ENCODE measurements at places on chromosomes 3 and 15.

DNA sequence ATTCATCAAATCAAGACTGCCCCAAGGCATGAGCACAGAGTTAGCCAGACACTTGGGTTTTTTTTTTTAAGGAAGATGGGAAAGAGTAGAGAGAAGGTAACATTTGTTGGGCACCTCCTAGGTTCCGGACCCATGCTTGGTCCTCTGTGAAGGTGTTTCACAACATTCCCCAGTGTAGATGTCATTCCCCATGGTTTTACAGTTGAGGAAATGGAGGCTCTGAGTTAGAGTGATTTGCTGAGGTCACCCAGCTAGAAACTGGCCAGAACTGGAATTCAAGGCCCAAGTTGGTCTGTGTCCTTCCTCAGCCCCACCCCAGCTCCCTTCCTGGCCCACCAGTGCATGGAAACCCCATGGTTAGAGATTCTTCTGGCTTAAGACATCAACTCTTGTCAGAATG is 19.9 kb downstream of the WNT7A start:
- DNase-seq: no peak

GRCh38 chr3:8494327-8494726 is 7.3 kb upstream of the LMCD1 start:
- DNase-seq: no peak

GRCh38 chr15:60419753-60420152 is 22.0 kb upstream of the ANXA2 start:
- DNase-seq: no peak

DNA sequence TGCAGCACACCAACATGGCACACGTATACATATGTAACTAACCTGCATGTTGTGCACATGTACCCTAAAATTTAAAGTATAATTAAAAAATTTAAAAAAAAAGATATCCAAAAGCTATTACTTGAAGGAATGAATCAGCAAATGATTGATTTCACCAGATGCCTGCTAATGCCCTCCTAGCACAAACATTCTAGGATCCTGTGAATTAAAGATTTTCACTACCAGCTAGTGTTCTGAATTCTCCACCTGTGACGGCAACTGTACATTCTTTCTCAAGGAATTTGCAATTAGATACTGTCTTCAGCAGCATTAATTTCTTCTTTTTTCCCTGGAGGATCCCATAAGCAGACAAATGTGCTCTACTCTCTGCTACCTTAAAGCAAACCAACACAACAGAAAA is 694.9 kb downstream of the NTRK3 start:
- DNase-seq: no peak

- no peak for DNase-seq
Measured at GRCh38 chr15:61634837-61635236, 405.7 kb upstream of the RORA start.

GRCh38 chr15:57607570-57608000 is 15.9 kb downstream of the MYZAP start:
- DNase-seq: no peak

- no peak for DNase-seq
Measured at GRCh38 chr3:45988362-45988761, 7.3 kb downstream of the FYCO1 start.

- DNase-seq: no peak
Measured at GRCh38 chr3:155233213-155233612, 60.3 kb downstream of the STRIT1 start.

- DNase-seq: no peak
Measured at GRCh38 chr3:25214034-25214433, 214.0 kb upstream of the RARB start.

DNA sequence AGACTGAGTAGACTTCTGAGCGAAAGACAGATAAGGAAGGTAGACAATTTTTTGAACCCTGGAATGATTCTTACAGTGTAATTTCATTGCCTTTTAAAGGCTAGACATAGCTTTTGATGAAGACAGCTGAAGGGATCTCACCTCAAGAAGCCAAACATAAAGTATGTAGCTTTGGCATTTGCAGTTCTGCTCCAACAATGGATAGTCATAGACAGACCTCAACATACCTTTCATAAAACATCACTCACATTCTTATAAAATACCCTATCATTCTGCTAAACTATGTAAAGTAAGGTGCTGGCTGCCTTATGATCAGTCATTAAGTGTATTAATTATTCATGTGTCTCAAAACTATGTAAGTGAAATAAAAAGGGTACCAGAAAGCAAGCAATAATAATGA is 70.0 kb downstream of the UBE3A start:
- no peak for DNase-seq

DNA sequence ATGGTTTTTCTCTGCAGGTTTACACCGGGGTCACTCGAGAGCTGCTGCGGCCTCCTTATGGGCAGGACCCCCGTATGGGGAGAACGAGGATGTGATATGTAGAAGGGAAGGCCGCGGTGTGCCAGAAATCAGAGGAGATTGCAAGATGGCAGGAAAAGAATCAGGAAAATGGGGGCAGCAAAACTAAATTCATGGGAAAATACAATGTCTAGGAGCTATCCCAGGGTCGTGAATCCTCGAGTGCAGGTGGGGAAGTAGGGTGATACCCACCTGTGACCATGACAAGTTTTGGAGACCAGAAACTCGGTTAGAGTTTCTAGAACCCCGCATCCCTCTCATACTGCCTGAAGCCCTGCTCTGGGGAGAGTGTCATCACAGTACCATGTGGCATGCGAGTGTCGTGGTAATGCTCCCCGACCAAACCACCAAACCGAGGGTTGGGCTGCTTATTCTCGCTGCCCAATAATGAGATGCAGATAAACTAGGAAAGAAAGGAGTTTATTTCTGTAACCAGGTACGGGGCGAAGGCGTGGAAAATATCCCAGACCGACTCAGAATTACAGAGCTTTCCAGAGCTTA is 781 bp downstream of the TRNT1 start:
- DNase-seq: no peak

DNA sequence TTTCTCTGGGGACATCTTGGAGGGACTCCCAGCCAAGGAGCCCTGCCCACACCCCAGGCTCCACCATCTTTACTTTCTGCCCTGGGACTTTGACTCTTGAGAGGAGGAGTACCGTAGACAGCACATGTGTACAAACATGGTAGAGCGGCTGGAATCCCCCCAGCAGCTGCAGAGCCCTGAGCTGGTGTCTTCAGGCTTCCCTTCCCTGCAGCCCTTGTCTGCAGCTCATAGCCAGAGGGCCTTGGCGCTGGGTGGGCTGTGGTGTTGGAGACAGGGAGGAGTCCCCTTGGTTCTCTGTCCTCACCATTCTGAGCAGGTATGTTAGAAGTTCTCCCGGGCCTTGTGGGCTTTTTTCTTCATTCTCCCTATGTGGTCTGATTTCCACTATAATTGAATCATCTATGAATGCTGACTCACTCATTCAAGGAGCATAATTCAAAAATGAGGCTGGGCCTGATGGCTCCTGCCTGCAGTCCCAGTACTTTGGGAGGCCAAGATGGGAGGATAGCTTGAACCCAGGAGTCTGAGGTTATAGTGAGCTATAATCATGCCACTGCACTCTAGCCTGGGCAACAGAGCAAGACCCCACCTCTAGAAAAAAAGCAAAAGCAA is 97.8 kb upstream of the MEF2A start:
- DNase-seq: no peak

DNA sequence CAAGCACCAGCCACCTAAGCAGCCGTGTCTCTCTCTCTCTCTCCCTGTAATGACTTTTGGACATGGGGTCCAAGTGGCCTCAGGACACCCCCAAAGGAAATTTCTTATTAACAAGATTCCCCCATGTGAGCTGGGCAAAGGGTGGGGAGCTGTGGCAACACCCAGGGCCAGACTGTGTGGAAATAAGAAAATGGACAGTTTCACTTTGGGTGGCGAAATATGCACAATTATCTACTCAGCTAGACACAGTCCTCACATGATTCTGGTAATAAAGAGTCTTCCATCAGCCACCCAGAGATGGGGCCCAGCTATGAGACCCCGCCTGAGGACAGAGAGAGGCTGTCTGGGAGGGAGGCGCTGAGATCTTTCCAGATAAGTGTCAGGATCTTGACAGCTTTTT is 96.8 kb upstream of the TPM1 start:
- DNase-seq: no peak

DNA sequence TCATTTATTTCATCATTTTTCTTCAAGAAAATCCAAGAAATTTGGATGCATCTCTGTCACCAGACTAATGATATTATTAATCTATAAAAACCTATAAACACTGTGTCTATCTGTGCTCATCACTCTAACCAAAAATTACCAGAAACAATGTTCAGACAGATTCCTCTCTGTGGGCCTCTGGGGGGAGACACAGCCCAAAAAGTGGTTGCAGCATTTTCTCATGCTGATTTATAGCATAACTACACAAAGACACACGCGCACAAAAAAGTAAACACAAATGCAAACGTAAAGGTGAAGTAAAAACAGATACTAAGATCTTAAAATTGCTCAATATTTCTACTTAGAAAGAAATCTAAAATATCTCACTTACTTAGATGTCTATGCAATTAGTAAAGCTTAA is 976.0 kb downstream of the GBE1 start:
- no peak for DNase-seq

DNA sequence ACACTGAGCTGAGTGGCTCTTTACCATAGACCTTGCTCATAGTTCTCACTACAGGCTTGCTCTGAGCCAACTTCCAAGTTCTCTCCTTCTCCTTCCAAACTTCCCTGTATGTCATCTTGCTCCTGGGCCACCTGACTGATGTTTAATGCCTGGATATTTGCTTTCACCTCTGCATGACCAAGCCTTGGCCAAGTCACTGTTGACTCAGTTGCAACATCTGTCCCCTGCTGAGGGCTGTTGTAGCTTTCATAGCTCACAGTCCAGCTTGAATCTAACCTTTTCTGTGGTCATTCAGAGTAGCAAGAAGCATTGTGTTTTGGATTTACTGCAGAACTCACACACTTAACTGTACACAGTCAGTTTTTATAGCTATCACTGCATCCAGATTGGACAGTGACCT is 171.8 kb upstream of the ROPN1 start:
- DNase-seq: no peak

DNA sequence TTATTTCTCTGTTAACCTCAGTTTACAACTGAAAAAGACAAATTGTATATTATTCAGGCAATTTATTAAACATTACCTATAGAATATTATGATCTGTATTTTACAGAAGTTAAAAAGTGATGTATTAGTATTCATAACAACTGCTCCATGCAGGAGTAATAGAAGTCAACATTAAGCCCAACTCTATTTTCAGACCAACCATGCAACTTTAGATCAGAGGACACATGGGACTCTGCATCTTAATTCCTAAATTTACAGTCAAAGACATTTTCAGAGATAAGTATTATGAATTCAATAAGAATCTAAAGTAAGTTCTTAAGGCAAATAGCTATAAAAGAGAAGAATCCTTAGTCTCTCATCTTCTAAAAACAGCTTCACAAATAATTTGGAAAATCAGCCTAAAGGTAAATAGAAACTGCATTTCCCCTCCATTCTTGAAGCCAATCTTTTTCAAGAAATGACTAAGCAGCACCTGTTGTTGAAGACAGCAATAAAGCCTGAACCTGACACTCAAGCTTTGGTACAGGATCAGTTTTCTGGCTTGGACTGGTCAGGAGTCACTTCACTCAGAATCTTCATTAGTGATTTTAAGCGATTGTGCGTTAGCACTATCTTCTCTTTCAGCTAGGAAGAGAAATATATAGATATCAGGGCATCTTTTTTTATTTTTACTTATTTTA is 23.0 kb downstream of the OIP5 start:
- DNase-seq: no peak

- no peak for DNase-seq
Measured at GRCh38 chr15:90561344-90562244, 31.9 kb downstream of the CRTC3 start.

- DNase-seq: no peak
Measured at GRCh38 chr3:78969483-78969882, 798.3 kb downstream of the ROBO1 start.

DNA sequence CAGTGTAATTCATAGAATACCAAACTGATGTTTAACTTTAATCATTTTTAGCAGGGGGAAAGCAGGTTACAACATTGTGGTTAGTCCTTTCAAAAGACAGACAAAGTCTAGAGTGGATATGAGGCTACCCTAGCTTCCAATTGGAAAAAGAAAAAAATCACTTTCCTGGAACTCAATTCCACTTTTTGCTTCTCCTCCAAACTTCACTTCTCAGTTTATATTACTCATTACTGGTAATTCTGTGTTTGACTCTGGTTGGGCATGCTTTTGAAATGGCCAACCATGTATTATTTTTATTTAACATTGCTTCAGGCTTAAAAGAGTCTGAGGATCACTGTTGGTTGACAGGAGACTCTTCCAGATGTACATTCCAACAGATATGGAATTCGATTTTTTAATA is 84.8 kb downstream of the RAP2B start:
- DNase-seq: no peak

DNA sequence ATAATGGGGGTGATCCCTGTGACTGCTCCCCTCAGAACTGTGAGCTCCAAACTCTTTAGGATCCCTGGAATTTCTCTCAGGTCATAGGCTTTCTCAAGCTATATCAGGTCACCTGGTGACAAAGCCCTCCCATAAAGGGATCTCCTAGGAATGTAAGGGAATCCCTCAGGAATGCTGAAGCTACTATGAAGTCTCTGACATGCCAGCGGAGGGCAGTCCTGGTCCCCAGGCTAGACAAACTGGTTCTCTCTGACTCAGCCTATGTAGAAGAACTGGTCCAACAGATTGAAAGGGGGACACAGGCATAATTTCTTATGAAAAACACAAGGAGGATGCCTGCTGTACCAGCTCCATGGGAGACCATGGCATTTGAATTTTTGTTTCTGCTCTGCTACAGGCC is 6.7 kb downstream of the LPCAT4 start:
- no peak for DNase-seq

DNA sequence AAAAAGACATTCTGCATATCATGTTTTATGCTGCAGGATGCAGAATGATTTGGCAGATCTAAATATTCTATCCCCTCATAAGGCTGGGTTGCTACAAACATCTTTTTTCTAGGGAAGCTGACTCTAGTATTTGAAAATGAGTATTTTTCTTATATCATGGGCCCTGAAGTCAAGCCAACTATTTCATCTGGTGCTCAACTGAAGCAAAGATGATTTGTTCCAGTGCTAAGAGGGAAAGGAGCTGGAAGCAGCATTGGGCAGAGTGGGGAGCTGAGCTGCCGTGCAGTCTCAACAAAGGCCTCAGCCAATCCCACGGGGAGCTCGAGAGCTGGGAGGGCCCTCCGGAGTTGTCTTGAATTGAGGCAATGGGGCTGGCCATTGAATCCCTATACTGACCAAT is 155.3 kb upstream of the SLCO3A1 start:
- DNase-seq: no peak

GRCh38 chr15:100002086-100002620 is 268.9 kb upstream of the LYSMD4 start:
- no peak for DNase-seq

Measured in activated naive CD4-positive, alpha-beta T cell (primary cell).